ENCODE measurements at places on chromosomes 13 and 19. TPM values are rescaled to one million over a fixed set of nuclear protein-coding genes. Genes with fewer than 3 reads are reported as not detected.

The MBD3L2 gene
- not detected for total RNA-seq

The PSG1 gene
- 0.70 TPM for total RNA-seq

The ZNF492 gene
- 1.0 TPM for total RNA-seq

The PSG11 gene
- not detected for total RNA-seq

The VMAC gene
- 6.6 TPM for total RNA-seq

The NKPD1 gene
- not detected for total RNA-seq

The LTBP4 gene
- 14.9 TPM for total RNA-seq

The CGB7 gene
- total RNA-seq, result 0.35 TPM

The ZNF571 gene
- 11.6 TPM for total RNA-seq

The MCEMP1 gene
- not detected for total RNA-seq

The C2CD4C gene
- total RNA-seq, result 0.20 TPM

The FCAR gene
- not detected for total RNA-seq

The CBY2 gene
- total RNA-seq, result not detected

The CLDN10 gene
- 3.1 TPM for total RNA-seq

The TRPC4 gene
- 0.15 TPM for total RNA-seq

The ICAM4 gene
- total RNA-seq, result 0.35 TPM

The ACP5 gene
- total RNA-seq, result 3.1 TPM

The CATSPERD gene
- total RNA-seq, result not detected

The ZNF729 gene
- total RNA-seq, result not detected

The ZNF439 gene
- total RNA-seq, result 12.9 TPM

The TEX29 gene
- not detected for total RNA-seq

The FREM2 gene
- 2.4 TPM for total RNA-seq

The SYNGR4 gene
- total RNA-seq, result not detected

The FOSB gene
- total RNA-seq, result 18.3 TPM

The CYP2A7 gene
- total RNA-seq, result not detected

The S1PR5 gene
- not detected for total RNA-seq

The IL4I1 gene
- total RNA-seq, result 25.7 TPM

The MEF2B gene
- 0.20 TPM for total RNA-seq

The TMEM205 gene
- 203 TPM for total RNA-seq

The LYPD3 gene
- total RNA-seq, result 0.20 TPM

The FPR1 gene
- 0.40 TPM for total RNA-seq

The MEIOSIN gene
- total RNA-seq, result not detected

The ATP8B3 gene
- 2.4 TPM for total RNA-seq

The NLRP8 gene
- not detected for total RNA-seq

The PPP1R13L gene
- 32.8 TPM for total RNA-seq

The ZNF708 gene
- total RNA-seq, result 5.4 TPM

The ATP4B gene
- not detected for total RNA-seq

The SIGLEC12 gene
- not detected for total RNA-seq

The IL17D gene
- not detected for total RNA-seq

The ZNF844 gene
- 3.1 TPM for total RNA-seq

The RNASEH2A gene
- 19.6 TPM for total RNA-seq

Data from renal cortical epithelial cell (primary cell).